ENCODE measurements at places on chromosomes 12 and 14.

DNA sequence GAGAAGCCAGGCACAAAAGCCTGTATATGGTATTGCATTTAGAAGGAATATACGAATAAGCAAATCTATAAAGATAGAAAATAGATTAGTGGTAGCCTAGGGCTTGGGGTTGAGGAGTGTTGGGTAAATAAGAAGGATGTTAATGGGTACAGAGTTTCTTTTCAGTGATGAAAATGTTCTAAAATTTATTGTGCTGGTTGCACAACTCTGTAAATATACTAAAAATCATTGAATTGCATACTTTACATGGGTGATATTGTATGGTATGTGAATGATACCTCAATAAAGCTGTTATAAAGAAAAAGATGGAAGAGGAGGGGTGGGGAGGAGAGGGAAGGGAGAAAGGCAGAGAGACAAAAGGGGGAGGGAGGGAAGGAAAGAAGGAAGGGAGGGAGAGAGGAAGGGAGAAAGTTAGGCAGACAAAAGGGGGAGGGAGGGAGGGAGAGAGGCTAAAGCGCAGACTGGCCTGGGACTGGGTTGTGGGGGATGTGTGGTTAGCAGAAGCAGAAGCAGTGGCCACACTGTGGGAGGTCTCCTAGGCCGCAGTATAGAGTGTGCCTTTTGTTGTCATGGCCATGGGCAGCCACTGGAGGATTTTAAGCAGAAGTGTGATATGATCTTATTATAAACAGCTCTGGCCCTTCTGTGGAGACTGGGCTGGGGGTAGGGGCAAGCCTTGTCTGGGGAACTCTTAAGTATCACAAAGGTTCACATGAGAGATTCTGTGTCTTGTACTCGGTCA is 73.6 kb upstream of the ELK3 start:
- DNase-seq = no peak

GRCh38 chr14:99724939-99725773 is 41.1 kb downstream of the CYP46A1 start:
- DNase-seq = peak; percentile 16

- no peak for DNase-seq
These were observed 588 bp downstream of the PIK3C2G start for GRCh38 chr12:18261906-18262305.

GRCh38 chr12:114744691-114745090 is 60.7 kb upstream of the TBX3 start:
- DNase-seq = no peak

- DNase-seq = peak; percentile 19
These were observed 3.0 kb downstream of the GALNT6 start for GRCh38 chr12:51388069-51388799.

- DNase-seq = no peak
These were observed 216.1 kb downstream of the MSRB3 start for GRCh38 chr12:65494537-65494936.

DNA sequence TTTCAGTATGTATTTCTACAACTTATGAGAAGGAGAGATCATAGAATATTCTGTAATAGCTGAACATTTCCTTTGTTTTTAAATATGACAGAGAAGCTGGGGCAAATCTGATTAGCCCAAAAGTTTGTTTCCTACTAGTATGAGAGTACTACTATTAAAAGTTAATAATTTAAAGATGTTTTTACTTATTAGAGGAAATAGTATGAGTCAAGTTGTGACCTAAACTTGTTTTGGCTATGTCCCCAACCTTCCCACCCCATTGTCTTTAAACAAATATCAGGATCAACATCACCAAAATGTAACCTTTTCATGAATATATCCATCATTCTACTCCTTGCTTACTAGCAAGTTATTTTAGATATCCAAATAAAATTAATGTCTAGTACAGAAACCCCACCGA is 10.5 kb downstream of the GNPNAT1 start:
- DNase-seq = no peak

- DNase-seq = peak; percentile 71
These were observed 20.0 kb upstream of the CLEC2D start for GRCh38 chr12:9649532-9649940.

DNA sequence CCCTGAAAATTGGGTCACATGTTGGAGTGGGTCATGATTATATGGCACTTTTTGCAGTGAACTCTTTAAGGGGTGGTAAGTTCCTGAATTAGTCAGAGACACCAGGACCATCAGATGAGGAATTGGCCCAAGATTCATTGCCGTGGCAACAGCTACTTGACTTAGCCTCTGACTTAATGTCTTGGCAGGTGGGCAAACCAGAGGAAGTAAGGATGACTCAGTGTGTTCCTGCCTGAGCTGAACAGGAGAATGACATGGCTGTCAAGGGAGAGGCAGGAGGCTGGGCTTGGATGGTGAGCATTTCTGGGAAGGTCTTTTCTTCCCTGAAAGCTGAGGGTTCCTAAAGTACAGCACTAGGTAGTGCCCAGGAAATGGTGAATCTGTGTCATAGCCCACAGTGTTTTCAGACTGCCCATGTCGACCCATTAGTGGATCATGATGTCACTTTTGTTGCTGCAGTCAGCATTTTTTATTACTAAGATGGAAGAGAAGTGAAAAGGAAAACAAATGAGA is 170.1 kb upstream of the PWP1 start:
- peak; percentile 45 for DNase-seq

GRCh38 chr12:56339158-56339422 is 406 bp downstream of the IL23A start:
- DNase-seq = no peak

DNA sequence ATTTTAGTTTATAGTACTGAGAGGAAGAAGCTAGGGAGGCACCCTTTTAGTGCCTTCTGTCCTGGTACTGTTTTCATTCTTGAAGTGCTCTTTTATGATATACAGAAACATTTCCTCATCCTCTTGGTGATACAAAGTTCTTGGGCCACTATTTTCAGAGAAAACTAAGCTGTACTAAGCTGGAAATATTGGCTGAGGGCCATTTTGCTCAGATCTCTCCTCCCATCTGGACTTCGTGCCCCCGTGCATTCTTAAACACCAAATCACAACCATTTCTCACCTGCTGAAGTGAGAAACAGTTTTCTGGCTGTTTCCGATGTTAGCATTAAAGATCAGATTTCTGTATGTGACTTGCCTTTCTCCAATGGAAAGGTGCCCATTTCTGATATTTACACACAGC is 158.9 kb downstream of the FBXL14 start:
- no peak for DNase-seq

DNA sequence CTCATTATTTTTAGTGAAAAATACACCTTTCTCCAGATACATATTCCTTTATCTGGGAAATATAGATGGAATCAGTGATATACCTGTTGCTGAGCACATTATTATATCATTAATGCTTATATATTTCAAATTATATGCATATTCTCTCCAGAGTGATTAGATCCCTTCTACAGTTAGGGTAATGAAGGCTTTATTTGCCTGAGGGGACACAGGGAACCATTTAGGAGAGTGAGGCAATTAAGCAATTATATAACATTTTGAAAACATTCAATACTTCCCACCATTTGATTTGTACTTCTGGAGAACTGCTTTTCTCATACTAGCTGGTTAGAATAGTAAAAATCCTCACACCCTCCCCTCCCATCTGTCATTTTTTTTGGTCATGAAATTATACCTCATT is 212.8 kb upstream of the NOVA1 start:
- DNase-seq = no peak

DNA sequence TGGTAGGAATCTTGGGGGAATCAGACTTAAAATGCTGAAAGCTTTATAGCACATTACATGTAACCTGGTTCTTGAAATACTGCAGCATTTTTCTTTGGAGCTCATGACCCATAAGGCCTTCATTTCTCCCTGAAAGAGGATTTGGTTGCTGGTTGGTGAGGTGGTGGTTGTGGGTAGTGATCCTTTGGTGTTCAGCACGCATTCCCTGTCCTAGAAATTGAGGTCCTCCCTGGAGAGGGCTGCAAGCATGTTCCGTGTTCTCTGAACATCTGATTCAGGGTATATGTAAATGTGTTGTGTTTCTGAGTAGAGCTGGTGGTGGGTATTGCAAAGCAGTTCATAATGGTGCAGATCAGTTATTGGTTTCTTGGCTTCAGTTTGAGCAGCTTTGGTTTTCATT is 2.0 kb downstream of the SCN8A start:
- DNase-seq = no peak

DNA sequence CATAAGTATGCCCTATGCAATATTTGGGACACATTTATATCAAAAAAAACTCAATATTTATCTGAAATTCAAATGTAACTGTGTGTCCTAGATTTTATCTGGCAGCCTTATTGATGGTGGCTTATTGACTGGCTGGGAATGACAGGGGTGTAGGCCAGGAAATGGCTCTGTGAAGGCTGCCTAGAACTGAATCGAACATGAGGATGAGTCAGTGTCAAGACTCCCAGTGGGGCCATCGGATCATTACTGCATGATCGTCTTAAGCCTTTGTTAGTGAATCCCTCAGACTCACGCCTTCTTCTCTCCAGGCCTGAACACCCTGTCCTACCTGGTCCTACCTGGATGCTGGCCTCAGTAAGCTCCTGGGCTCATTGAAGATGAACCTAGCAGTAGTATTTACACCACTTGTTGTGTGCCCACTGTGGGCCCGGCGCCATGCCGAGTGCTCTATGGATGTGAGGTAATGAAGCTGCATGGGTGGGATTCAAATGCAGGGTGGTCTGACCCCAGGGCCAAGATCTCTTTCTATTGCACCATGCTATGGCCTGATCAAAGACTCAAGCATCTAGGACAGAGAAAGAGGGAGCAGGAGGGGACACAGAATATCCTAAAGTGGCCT is 21.0 kb upstream of the FAIM2 start:
- DNase-seq = peak; percentile 7

- DNase-seq = no peak
These were observed 63.4 kb upstream of the IGF1 start for GRCh38 chr12:102543494-102544485.

- DNase-seq = no peak
These were observed 2.8 kb downstream of the SLC38A2 start for GRCh38 chr12:46369474-46370379.

DNA sequence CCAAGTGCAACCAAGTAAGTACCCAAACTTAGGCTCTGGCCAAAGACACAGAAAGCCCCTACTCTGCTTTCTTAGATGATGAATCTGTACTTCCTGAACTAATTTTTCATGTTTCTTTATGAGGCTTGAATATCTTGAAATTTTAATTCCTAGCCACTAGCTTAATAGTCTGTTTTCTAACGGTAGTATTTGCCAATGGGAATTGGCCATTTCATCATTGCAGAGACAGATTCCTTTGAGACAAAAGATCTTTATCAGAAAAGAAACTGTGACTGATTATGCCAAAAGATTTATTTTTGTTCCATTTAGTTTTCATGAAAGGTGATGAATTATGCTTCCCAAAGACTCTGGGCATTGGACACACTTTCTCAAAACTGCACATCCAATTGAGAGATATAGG is 48.7 kb downstream of the DAD1 start:
- no peak for DNase-seq

- no peak for DNase-seq
These were observed 149.5 kb downstream of the ETV6 start for GRCh38 chr12:11798856-11799501.
